ENCODE measurements at places on chromosomes 16 and 17. TPM values are rescaled to one million over a fixed set of nuclear protein-coding genes. Genes with fewer than 3 reads are reported as not detected.

KCTD19 gene
- total RNA-seq = not detected

- no peak for DNase-seq
Observed at GRCh38 chr17:41593306-41593981, 6.7 kb upstream of the KRT14 start.

DNA sequence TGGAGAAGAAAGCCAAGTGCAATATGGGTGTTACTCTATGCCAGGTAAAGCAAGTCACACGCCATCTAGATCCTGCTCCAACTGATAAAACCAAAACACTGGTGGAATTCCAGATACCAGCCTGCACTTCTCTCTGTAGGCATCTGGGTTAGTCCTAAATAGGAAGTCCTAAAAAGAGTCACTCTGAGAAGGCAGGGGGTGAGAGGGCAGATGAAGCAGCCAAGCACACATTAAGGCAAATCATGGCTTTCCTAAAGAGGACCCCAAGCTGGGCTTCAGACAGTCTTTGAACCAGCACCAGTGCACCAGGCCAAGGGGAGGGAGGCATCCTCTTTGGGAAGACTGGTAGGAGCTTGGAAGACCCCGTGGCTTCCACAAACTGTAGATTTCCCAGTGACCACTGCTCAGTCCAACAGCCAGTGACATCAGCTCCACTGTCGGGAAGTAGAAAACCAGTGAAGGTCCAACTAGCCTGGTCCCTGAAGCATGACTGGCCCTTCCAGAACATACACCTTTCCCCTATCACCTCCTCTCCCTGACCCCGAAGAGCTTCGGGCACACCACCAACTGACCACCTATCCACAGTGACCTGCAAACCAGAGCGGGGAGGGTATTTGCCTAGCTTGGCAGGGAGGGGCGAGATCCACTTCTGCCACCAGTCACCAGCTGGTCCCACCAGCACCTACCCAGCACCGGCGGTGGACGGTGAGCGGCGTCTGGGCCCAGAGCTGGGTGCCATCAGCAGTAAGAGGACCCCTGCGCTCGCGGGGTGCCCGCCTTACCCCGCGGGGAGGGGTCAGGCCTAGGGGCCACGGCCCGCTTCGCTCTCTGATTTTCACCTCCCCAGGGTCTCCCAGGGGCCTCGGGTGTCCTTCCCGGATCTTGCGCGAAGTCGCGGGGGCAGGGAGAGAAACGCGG is 1.0 kb downstream of the LITAF start:
- DNase-seq = no peak

NOD2 gene
- total RNA-seq = 2.2 TPM

DNA sequence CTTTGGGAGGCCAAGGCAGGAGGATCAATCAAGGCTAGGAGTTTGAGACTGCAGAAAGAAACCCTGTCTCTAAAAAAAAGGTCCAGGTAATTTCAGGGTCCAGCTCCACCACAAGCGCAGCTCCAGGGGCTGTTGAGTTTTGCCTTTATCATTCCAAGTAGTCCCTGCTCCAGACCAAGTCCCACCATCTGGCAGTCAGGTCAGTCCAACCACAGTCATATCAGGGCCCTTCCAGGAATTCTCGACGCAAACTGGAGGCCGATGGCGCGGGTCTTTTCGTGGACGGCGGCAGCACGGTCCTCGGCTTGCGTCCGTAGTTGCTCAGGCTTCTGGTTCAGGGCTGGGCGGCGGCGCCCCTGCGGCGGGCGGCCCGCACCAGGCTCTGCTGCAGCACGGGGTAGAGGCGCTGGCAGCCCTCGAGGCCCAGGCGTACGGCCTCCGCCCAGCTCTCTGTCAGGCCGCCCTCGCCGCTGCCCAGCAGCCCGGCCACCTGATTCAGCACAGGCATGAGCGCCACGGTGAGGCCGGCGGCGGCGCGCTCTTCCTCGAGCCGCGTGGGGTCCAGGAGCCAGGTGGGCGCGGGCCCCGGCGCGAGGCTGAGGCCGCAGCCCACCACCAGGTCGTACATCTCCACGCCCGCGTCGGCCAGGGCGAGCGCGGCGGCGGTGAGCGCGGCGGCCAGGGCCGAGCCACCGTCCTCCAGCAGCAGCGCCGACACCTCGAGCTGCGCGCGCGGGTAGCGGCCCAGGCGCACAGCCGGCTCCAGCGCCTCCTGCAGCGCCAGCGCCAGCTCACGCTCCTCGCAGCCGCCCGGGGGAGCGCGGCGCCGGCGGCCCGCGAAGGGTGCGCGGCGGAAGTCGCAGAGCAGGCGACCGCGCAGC is 752 bp downstream of the EXOSC6 start:
- DNase-seq = no peak

GRCh38 chr16:78478267-78478861 is 378.9 kb downstream of the WWOX start:
- no peak for DNase-seq

DNA sequence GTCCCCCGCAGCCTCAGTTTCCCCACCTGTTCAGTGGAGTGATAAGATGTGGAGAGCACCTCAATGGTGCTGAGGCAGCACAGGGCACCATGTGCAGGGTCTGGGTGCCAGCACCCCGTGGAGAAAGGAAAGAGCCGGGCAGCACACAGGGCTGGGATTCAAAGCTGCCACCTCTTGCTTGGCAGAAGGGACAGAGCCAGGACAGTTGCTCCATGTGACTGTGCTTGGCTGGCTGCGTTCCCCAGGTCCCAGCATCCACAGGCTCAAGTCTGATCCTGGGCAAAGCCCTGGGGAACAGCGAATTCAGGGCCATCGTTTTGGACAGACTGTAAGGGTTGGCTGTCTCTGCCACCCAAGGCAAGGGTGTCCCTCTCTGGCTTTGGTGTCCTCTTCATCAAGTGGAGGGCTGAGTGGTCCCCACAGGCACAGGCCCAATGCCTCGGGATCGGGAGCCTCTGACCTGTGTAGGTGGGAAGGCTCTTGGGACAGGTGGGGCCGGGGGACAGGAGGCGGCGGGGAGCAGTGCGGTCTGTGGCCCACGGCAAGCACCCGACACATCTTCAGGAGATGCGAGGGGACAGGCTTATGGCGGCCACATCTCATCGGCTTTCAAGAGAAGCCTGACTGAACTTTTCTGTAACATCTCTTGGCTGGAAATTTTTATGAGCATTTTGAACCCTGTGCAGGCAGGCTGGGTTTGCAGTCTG is 8.5 kb downstream of the ZNF469 start:
- no peak for DNase-seq

FN3K gene
- 27.0 TPM for total RNA-seq

COL1A1 gene
- total RNA-seq = 331 TPM

GRCh38 chr17:73478768-73479424 is 165.3 kb downstream of the SDK2 start:
- DNase-seq = no peak

DNA sequence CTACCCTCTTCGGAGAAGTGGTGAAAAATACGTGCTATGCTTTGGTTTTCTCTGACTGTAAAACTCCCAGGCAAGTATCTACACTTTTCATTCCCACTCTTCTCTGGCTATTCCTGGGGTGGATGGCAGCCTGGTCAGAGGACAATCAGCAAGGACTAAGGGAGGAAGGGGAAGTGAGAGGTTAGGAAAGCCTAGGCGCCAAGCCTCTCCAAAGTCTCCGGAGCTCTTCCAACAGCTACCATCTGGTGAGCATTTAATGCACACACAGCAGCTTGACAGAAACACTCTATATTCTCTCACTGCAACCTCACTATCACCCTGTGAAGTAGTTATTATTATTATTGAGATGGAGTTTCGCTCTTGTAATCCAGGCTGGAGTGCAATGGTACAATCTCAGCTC is 65.1 kb downstream of the WSCD1 start:
- DNase-seq = no peak

UBB gene
- total RNA-seq = 1,159 TPM

- DNase-seq = no peak
Observed at GRCh38 chr16:90072442-90073105, 4.6 kb downstream of the PRDM7 start.

TMEM114 gene
- not detected for total RNA-seq

TBC1D3G gene
- not detected for total RNA-seq

RAP1GAP2 gene
- 49.2 TPM for total RNA-seq

GRCh38 chr16:85832570-85833218 is 33.2 kb downstream of the COX4I1 start:
- no peak for DNase-seq

DNA sequence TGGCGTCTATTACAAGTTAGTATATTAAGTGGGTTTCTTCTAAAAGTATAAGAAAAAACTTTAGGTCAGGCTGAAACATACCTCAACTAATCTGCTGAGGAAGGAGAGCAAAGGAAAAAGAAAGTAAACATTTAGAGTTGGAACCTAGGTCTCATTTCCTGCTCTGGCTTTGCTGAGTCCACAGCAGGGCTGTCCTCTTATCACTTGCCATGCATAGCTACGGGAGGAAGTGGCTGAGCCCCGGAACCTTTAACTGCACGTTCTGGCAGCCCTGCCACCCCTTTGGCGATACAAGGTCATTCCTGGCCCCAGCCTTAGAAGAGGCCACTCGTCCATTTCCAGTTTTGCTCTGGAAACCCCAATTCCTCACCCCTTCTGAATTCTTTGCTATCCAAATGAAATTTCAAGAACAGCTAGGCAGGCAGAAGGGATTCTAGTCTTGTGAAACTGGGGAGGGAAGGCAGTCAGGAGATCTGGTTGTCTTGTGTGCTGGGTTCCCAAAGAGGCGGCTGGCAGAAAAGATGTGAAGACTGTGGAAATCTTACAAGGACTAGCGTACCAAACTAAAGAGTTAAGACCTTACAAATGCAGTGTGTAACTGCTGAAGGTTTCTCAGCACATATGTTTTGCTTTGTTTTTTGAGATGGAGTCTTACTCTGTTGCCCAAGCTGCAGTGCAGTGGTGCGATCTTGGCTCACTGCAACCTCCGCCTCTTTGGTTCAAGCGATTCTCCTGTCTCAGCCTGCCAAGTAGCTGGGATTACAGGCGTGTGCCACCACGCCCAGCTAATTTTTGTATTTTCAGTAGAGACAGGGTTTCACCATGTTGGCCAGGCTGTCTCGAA is 19.1 kb downstream of the WIPI1 start:
- no peak for DNase-seq

KDM6B gene
- 31.8 TPM for total RNA-seq

DNA sequence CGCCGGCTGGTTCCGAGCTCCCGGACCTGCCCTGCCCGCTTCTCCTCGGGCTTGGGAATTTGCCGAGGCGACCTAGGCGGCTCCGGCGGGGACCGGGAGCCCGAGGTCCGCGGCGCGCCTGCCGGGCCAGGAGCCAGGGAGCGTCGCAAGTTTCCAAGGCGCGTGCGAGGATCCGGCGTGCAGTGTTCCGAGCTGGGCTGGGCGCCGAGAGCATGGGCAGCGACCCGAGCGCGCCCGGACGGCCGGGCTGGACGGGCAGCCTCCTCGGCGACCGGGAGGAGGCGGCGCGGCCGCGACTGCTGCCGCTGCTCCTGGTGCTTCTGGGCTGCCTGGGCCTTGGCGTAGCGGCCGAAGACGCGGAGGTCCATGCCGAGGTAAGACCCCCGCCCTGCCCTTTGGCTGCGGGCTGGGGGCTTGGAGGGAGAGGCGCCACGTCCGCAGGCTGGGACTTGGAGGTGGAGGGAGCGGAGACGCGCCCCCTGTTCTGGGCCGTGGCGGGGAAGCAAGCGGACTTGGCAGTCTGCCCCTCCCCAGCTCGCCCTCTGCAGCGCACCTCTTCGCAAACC is 668 bp downstream of the MMP15 start:
- no peak for DNase-seq

POLR2A gene
- total RNA-seq = 151 TPM

- DNase-seq = peak; percentile 59
Observed at GRCh38 chr17:77676237-77676661, 282.3 kb upstream of the TNRC6C start.

GRCh38 chr16:79645701-79646100 is 45.2 kb upstream of the MAF start:
- no peak for DNase-seq

DNA sequence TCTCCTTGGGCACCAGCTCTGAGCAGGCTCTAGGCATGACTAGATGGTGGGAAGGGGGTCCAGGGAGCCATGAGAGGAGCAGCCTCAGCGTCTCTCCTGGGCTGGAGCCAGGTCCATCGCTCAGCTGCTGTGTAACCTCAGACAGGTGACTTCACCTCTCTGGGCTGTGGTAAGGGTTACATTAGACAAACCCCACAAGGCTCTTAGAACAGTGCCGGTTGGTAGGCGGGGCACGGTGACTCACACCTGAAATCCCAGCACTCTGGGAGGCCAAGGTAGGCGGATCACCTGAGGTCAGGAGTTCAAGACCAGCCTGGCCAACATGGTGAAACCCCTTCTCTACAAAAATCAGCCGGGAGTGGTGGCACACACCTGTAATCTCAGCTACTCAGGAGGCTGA is 18.1 kb upstream of the NPTX1 start:
- DNase-seq = no peak

GPT2 gene
- 34.2 TPM for total RNA-seq

KRT25 gene
- not detected for total RNA-seq

DNA sequence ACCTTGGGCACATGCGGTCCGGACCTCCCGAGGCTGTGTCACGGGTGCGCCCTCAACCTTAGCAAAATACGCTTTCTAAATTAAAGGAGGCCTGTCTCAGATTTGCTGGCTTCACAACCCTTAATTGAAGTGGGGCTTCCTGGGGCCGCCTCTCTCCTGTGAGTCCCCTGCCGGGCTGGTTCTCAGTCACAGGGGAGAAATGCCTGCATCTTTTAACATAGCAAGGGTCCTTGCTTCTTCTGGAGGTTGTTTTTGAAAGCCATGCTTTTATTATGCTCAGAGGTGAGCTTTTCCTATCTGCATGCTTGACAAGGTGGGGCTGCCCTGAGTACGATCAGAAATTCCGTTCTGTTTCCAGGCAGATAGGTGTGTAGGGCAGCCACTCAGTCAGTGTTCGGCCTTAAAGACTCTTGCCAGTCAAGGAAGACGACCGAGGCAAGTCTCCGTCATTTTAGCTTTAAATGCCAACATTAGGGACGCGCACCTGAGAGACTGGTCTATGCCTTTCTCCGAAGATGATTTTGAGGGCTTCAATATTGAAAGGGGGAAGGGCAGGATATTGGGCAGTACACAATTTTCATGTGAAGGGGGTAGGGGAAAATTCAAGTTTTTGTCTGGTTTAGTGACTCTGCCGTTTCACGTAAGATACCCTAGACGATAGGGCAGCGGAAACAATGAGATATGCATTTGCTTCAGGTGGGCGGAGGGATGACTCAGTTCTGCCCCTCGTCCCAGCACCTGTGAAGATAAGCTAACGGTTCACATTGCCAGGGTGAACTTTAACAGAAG is 5.5 kb upstream of the SLC7A5 start:
- no peak for DNase-seq

NEK8 gene
- 14.9 TPM for total RNA-seq

- peak; percentile 97 for DNase-seq
Observed at GRCh38 chr16:4416200-4417032, at the start of gene CORO7. TSS of gene CORO7 (minus strand) at chr16:4416596. CDS start at chr16:4416518, 78 bp downstream.

Measured in ureter (tissue), 1 donor.